ENCODE measurements at places on chromosomes 5 and 9.

DNA sequence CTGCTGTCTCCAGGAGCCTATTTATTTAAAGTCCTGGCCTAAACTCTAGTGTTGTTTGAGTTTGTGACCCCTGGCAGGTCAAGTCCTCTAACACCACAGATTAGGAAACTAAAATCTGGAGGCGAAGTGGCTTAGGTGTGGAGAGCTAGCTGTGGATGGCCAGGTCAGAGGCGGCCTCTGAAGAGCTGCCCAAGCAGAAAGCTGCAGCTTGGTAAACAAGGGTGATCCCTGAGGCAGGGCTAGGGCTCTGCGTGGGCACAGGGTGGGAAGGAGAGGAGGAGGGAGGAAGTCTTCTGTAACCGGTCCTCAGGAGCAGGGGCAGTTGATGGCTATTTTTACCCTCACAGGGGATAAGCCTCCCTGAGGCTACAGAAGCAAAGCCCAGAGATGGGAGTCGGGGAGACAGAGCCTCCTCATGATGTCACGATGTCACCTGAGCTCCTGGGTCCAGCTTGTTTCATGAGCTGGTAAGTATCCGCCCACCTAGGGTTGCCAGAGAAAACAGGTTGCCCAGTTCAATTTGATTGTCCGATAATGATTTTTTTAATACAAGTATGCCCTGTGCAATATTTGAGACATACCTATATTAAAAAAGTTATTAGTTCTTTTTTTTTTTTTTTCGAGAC is 25.9 kb upstream of the BOD1 start:
- DNase-seq = no peak

GRCh38 chr9:70130266-70130665 is 86.6 kb downstream of the MAMDC2 start:
- no peak for DNase-seq

DNA sequence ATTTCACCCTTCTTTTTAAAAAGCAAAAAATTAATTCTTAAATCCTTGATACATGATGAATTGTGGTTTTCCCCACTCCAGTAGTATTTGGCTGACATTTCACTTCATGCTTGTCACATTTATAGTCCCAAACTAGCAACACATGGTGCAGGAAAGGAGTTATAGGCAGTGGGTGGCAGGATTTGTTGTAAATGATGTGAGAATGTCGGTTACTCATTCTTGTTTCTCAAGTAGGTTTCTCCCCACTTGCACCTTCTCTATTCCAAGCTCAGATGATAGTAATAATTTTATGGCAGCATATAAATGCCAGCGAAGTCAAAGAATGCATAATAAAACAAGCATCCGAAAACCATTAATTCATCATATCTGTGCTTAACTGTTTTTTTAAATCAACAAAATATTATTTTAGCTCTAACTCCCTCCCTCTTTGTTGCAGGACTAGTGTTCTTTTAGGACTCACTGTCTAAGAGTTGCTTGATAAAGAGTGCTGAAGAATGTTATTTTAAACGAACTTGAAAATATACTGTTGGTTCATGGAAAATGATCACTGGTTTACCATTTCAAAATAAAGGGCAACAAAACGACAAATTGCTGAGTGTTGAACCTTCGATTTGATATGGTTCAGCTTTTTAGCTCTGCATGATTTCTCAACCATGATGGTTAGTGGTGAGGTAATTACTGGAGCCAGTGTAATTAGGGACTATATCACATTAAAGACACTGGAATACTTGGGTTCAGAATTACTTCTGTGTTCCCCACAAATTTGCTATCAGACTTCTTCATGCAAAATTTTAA is 88.1 kb upstream of the ADAMTSL1 start:
- DNase-seq = no peak

- no peak for DNase-seq
These were observed 64.5 kb upstream of the TGFBR1 start for GRCh38 chr9:99040251-99040900.

DNA sequence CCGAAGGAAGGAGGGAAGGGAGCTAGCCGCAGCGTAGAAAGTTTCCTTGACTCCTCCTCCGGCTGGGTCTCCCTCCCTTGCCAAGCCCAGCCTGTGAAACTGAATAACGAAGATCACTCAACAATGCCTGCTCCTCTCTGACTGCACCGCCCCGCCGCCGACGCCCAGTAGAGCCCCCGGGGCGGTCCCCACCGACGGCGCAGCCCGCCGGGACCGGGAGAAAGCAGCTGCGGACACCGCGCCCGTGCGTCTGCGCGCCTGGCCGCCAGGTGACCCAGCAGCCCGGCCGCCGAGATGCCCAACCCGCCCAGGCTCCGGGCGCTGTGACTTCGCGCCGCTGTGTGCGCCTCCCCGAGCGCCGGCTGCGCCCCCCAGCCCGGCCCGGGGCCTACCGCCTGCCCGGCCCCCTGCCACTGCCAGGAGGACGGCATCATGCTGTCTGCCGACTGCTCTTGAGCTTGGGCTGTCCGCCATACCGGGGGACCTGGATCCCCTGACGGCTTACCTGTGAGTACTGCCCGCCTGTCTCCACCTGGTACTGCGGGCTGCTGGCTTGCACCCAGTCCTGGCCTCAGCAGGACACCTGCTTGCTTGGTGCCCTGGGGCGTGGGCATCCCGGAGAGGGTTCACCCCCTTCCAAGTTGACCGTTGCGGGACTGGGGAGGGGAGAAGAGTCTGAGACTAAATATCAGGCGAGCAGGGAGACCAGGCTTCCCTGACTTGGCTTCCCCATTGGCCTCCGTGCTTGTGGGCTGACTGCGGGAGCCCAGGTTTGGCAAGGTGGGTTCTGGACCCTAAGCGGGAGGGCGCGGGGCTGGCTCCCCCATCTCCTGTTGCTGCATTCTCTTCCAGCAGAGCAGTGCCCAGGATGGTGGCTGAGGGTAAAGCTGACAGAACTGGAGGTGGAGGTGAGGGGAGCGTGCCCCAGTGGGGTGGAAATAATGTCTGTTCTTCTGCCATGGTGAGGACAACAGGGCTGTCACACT is 26.2 kb upstream of the SPTLC1 start:
- no peak for DNase-seq

DNA sequence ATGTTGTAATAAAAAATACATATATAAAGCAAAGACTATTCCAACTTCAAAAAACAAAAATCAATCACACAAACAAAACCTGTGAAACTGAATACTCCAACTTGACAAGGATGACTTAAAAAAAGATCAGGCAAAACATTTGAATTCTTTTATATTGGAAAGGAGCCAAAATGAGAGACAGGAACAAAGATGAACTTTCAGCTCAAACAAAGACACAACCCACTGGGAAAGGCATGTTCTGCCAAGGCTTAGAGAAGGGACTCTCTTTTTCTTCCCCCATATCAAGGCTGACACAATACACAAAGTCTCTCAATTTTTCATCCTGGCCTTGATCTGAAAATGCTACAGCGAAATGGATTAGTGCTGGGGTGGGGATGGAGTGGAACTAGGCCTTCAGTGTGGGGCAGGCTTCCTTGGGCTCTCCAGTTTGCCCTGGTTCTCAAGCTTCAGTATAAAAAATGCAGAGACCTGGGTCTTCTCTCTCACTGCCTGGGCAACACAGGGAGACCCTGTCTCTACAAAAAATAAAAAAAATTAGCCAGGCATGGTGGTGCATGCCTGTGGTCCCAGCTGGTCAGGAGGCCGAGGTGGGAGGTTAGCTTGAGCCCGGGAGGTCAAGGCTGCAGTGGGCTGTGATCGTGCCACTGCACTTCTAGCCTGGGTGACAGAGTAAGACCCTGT is 11.6 kb upstream of the FAM169A start:
- DNase-seq = no peak

- no peak for DNase-seq
These were observed 44.9 kb upstream of the MAST4 start for GRCh38 chr5:66551338-66551737.

- no peak for DNase-seq
These were observed 20.1 kb downstream of the DOCK2 start for GRCh38 chr5:169657127-169657526.

GRCh38 chr9:114078781-114079156 is 669 bp upstream of the AMBP start:
- no peak for DNase-seq

DNA sequence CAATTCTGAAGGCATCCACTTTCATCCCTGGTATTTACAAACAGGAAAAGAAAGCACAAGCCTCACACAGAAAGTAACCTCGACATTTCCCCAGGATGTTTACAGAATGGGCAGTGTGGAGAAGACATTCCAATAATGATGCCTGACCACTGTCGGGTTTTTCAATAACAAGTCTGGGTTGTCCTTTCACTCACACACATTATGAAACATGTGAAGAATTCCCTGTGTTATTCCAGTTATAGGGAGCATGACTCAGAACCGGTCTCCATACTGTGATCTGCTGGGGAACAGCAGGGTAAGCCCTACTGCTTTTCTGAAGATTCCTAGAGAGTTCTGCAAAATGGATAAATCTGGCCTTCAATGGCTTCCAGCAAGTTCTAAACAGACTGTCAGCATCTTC is 155.3 kb downstream of the ADAMTS12 start:
- no peak for DNase-seq

DNA sequence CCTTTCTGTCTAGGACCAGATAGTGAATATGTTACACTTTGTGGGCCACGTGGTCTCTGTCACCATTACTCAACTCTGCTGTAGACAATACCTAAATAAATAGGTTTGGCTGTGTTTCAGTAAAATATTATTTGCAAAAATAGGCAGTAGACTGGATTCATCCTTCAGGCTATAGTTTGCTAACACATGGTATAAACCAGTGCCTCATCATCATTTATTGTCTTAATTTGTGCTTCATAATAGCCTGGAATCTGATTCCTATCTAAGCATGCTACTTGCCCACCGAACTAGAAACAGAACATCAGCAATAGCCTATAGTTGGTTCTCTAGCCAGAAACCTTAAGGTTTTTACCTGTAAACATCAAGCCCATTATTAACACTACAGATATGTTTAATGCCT is 215.6 kb downstream of the FBXL7 start:
- DNase-seq = no peak

- peak; percentile 17 for DNase-seq
These were observed 402.9 kb downstream of the CYLC2 start for GRCh38 chr9:103397868-103398600.

DNA sequence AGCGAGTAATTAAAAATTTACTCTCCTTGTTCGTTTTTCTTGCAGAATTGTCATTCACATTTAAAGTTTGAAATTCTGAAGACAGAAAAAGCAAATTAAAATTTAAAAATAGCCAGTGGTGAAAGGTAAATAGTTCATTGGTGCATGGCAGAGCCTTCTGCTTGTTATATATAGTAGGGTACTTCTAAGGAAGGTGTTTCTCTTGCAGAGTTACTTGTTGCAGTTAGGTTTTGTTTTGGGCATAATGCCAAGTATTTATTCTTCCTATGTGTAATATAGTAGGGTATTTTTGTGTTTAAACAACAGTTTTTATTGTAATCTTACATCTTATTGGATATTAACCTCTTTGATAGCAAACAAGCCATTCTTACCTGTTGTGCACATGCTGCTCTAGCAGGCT is 179.4 kb downstream of the KDM4C start:
- DNase-seq = no peak

- no peak for DNase-seq
These were observed 10.1 kb upstream of the MARVELD2 start for GRCh38 chr5:69404659-69405330.

- no peak for DNase-seq
These were observed 76.2 kb downstream of the DAPK1 start for GRCh38 chr9:87573841-87574342.

DNA sequence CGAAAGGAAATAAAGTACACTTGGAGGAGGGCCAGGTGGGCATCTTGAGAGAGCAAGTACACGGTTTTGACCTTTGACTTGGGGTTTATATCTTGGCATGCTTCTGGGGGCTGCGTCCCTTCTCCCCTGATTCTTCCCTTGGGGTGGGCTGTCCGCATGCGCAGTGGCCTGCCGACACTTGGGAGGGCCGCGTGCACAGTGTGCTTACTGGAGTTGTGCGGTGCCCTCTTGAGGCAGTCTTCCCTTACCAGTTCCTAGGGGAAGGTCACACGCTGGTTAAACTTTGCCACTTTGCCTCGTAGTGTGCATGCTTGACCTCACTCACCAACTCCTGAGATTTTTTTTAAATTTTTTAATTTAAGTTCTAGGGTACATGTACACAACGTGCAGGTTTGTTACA is 4.3 kb upstream of the CLPTM1L start:
- no peak for DNase-seq

- no peak for DNase-seq
These were observed 72.8 kb upstream of the IFNK start for GRCh38 chr9:27451207-27451797.

DNA sequence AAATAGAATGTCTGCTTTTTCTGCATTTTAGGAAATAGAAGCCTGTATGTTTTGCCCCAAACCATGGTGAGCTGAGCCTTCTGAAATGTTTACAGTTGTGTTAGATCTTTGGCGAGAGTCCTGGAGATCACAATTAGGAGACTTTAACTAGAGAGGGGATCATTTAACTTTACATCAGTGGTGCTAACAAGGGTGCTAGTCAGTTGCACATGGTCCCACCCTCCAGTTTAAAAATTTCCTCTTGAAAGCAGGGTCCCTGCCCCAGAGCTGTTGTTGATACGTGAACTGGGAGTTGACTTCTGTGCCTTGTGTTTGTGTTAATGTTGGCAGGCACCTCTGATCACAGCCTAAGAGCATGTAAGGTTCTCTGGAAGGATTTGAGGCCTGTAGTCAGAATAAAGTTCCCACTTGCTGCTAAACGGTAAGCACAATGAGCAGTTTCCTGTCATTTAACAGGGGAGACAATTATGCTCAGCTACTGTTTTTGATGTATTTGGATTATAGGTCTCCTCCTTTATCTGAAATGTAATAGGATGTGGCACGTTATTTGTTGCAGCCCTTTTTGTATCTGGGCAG is 43.7 kb downstream of the RASGRF2 start:
- no peak for DNase-seq

DNA sequence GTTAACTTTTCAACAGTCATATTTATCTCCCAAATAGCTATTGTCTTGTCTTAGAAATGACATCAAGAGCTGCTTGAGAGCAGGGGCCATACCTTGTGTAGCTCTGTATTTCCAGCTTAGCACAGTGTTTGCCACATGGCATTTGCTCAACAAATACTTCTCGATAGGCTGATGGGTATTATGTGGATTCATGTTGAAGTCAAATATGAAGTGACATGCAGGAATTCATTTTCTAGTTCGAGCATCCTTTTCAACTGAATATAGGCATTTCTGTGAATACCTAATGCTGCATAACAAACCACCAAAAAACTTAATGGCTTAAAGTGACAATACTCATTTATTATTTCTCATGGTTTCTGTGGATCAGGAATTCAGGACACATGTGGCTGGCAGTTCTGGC is 125.6 kb downstream of the TLE1 start:
- no peak for DNase-seq

- no peak for DNase-seq
These were observed 14.4 kb downstream of the PMPCA start for GRCh38 chr9:136424750-136425362.

DNA sequence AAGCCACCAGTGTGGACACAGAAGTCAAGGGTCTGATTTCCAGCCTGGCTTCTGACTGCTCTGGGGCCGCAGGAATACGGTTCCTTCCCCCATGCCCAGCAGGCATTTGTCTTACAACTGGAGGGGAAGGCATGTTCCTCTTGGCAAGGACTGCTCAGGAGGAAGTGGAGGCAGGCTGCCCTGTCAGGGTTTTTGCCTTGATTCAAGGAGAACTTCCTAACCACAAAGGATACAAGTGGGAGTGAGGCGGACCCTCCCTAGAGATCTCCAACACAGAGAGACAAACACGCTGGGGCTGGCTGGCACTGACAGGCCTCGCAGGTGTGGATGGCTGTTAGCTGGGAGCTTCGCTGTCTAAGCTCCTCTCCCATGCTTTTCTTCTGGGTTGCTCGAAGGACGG is 19.1 kb downstream of the TGFBI start:
- no peak for DNase-seq

GRCh38 chr5:132083071-132083678 is 9.6 kb downstream of the CSF2 start:
- DNase-seq = no peak

- DNase-seq = no peak
These were observed 24.0 kb downstream of the VLDLR start for GRCh38 chr9:2645569-2645968.
